ENCODE measurements at places on chromosomes 1 and 21.

GRCh38 chr1:58590019-58590418, 13.0 kb upstream of the TACSTD2 start:
- no peak for DNase-seq

GRCh38 chr1:196366817-196367495, 241.3 kb downstream of the KCNT2 start:
- no peak for DNase-seq

DNA sequence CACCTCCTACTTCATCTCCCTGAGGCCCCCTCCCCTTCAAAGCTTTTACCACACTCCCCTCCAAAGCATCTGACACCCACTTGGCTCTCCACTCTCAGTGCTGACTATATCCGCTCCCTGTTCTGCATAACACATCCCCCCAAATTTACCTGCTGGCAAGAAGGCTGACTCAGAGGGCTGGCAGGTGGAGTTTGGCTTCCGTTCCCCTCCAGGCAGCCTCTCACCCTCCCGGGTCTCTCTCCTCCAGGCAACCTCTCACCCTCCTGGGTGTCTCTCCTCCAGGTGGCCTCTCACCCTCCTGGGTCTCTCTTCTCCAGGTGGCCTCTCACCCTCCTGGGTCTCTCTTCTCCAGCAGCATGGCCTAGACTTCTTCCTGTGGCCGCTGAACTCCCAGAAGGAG, 562.1 kb downstream of the NPHP4 start:
- no peak for DNase-seq

- no peak for DNase-seq
These were observed 40.4 kb upstream of the PIGC start for GRCh38 chr1:172484252-172484651.

- DNase-seq: no peak
These were observed 66.3 kb downstream of the DYRK1A start for GRCh38 chr21:37432710-37433455.
